Stimulated activated CD4-positive, alpha-beta T cell treated with anti-CD3 and anti-CD28 coated beads, Interleukin-12 subunit alpha, Interleukin-12 subunit beta, amount 100 ng/mL, for 48 hours (primary cell): ENCODE measurements at places on chromosomes 2 and 18.
A peak's percentile ranks its signal among the peaks of the same experiment; 100 is the strongest.

DNA sequence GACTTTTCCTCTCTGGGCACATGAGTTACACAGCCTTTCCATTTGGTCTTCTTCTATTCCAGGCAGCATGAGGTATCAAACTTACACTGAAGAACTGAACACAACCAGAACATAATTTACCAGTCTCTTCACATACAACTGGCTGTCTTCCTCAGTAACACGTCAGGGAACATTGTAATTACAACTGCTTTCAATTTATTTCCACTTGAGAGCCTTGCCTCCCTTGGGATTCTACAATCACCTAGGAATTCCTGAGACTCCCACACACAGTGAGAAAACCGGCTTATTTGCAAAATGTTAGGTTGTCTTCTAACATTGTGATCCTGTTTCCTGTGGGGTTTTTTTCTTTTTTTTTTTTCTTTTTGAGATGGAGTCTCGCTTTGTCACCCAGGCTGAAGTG is 149.9 kb downstream of the TMX3 start:
- no peak for DNase-seq

GRCh38 chr2:191791953-191792560 is 54.8 kb downstream of the CAVIN2 start:
- no peak for DNase-seq

DNA sequence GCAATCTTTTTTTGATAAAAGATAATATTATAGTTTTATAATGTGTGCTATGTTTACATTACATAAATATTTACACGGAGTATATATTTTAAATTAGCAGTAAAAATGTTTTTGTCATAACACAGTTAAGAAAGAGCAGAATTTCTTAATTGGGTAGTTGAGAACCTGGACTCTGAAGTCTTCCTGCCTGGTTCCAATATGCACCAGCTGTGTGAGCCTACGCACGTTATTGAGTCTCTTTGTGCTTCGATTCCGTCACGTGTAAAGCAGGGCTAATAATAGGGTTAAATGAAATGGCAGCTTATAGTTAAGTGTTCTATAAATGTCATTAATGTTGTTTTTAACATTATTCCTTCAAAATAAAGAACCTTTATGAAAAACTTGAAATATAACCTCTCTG is 1.2 kb upstream of the CCDC88A start:
- no peak for DNase-seq

DNA sequence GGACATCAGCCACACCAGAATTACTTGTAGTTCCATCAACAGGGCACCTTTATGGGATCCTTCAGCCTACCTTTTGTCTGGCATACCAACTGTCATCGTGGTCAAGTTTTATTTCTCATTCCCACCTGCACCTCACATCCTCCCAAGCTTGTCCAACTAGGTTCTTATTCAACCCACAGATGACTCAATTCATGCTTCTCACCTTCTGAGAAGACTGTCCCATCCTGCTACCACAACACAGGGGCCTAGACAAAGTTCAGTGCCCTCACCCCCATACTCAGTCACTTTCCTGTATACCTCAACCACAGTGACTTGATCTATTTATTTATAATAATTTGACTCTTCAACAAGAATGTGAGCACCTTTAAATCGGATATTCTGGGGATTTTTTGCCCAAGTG is 114.4 kb upstream of the ACVR1C start:
- no peak for DNase-seq

GRCh38 chr2:64646007-64646880 is 7.5 kb downstream of the SERTAD2 start:
- peak; percentile 67 for DNase-seq

- DNase-seq: no peak
Measured at GRCh38 chr2:52955079-52955478, 812.5 kb upstream of the CHAC2 start.

DNA sequence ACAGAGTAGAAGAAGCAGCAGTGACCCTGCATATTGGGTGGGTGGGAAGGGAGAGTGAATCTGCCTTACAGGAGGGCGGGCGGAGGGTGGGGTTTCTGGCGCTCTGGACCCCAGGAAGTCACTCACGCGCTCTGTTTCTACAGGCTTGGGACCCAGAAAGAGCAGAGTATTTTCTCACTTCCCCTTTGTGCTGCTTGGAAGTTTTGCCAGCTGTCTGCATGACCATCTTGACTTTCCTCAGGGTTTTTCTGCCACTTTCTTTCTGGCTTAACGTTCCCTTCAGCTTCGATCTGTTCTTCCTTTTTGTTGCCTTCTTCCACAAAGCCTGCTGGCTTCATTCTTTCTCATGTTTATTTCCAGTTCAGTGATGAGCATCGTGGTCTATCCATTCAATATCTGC is 383.1 kb downstream of the GALR1 start:
- DNase-seq: no peak

DNA sequence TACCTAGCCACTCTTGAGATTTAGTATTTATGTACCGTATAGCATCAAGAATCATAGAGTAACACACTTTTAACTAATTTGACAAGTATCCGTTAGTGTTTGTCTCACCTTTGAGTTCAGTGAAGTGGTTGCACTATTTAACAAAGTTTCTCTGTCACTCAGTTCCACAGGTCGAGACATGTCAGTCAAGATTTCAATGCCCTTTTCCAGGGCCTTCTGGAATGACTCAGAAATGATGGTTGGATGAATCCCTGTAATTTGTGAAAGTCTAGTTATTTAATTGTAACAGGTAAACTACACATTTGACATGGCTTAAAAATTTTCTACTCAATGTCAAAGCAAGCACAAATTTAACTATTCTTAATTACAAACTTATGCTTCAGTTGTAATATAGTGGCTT is 9.7 kb downstream of the CCT4 start:
- no peak for DNase-seq

DNA sequence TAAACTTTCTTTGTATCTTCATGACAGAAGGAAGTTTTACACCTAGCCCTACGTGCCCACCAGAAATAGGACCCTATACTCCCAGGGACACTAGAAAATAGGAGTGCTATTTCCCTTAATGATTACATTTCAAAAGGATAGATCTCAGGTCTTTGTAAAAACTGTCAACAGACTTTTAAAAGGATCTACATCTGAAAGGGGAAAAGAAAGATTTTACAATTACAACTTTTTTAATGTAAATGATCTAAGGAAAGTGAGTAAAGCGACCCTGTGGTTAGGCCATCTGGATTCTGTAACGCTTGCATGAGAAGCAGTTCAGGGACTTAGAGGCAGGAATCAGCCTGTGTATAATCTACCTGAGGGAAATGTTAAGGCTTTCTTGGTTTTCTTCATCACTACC is 431.8 kb upstream of the MC4R start:
- no peak for DNase-seq
